ENCODE measurements at places on chromosomes 2 and 18.

GRCh38 chr2:10909050-10909995, 2.4 kb upstream of the KCNF1 start:
- DNase-seq: no peak

GRCh38 chr2:136126021-136126420, 8.1 kb upstream of the CXCR4 start:
- no peak for DNase-seq

DNA sequence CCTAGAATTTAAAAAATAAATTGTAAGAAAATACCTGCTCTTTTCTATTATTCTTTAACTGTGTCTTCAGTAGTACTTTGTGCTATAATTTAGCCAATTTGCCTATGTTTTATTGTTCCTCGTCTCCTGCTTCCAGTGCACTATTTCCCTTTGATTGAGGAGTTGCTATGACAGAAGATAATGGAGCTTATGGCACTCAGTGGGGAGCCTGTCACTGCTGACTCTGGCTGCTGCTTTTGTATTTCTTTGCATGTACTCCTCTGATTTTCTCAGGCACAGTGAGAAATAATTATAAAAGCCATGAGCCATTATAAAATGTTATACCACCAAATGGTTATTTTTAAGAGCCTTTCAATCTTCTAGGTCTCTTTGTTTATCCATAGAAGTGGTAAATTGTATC, 1310.8 kb upstream of the SLC39A10 start:
- DNase-seq: no peak

- no peak for DNase-seq
Observed at GRCh38 chr18:76428396-76429261, 66.4 kb downstream of the ZNF516 start.

- no peak for DNase-seq
Observed at GRCh38 chr2:222311978-222312738, 13.4 kb upstream of the PAX3 start.

DNA sequence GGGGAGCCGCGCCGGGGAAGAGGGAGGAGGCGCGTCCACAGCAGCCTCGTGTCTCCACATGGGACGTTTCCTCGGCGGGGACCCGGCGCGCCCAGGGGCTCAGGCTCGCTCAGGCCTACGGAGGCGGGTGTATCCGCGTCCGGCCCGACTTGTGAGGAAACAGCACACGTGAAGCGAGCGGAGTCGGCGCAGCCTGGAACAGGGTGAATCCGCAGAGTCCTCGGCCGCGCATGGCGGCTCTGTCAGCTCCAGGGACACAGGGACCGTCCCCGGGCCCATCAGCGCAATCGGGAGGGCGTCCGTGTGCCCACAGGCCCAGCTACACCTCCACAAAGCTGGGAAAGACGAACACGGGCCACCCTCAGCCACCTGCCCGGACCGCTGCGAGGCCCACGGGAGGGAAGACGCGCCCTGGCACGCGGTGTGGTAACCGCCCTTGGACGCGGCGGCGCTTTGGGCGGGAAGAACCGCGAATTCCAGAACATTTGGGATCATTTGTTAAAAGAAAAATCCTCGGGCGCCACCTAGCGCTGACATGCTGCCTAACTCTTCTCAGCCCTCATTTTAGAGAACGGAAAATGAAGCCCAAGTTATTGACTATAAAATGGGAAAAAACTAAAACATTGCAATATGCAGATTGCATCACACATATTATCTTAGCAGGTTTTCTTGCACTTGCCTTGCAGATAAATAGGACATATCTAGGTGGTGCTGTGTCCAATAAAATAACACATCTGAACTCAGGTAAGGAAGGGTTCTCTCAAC, 40.4 kb downstream of the TMEM18 start:
- no peak for DNase-seq

DNA sequence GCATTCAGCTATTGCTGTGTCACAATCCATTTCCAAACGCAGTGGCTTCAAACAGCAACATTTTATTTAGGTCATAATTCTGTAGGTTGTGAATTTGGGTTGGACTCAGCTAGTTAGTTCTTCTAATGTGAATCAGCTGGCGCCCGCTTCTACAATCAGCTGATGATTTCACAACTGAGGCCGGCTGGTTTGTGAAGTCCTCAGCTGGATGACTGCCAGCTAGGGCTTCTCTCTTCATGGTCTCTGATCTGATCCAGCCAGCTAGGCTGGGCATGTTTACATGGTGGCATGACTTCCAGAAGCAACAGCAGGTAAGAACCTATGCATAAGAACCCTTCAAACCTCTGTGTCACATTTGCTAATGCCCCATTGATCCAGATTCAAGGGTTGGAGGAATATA, 172.0 kb downstream of the SLC4A10 start:
- no peak for DNase-seq

GRCh38 chr2:62016957-62017356, 111.5 kb downstream of the COMMD1 start:
- DNase-seq: no peak

DNA sequence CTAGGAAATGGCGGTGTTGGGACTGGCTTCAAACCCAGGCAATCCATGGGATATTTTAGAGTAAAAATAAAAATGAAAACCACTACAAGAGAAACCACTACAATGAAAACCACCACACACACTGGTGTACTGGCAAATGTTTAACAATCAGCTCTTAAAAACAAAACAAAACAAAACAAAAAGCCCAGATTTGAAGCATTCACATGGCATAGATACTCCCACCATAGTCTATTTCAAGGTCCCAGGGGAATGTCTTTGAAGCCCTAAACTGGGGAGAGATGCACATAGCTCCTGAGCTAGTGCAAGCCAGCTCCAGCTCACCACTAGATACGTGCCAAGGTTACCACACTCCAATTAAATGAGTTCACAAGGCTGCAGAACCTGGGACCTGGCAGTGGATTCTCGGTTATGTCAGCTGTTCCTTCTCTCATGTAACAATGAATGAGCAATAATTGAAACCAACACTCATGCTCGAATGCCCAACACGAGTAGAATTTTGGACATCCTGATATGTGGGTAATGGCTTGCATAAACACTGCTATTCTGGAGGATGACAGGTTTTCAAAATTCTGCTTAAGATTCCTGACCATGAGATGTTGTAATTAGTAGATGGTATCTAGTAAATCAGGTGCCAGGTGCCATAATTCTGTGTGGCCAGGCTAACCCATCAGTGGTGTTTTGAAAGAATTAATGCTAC, 102.2 kb downstream of the OSBPL6 start:
- no peak for DNase-seq

GRCh38 chr2:58131191-58132011, 84.8 kb downstream of the VRK2 start:
- DNase-seq: no peak

DNA sequence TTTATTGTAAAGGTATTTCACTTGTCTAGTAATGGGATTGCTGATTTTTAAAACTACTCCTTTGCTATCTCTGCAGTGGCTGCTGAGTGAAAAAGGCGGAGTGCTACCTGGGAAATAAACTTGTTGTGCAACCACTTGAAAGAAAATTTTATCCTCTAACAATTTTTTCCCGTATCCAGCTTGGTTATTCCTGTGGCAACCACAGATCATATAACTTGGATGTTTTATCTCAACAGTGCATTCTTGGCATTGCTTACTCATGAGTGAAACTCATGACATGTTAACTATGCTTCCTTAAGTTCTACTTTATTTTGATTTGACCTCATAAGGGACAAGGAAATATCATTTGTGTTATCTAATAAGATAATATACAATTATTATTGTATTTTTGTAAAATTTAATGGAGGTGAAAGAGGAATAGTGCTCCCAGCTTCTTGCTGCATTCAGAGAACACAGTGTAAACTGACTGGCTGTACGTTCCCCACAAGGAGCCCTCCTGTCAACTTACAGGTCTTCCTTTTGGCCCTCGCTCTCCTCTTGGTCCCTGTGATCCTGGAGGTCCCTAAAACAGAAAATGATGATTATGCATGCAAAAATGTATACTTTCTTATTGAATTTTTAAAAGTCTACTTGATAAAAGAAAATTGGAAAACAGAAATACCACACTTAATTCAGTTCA, 82.7 kb downstream of the COL5A2 start:
- DNase-seq: no peak

- DNase-seq: no peak
Observed at GRCh38 chr2:134690629-134691215, 28.1 kb downstream of the TMEM163 start.

DNA sequence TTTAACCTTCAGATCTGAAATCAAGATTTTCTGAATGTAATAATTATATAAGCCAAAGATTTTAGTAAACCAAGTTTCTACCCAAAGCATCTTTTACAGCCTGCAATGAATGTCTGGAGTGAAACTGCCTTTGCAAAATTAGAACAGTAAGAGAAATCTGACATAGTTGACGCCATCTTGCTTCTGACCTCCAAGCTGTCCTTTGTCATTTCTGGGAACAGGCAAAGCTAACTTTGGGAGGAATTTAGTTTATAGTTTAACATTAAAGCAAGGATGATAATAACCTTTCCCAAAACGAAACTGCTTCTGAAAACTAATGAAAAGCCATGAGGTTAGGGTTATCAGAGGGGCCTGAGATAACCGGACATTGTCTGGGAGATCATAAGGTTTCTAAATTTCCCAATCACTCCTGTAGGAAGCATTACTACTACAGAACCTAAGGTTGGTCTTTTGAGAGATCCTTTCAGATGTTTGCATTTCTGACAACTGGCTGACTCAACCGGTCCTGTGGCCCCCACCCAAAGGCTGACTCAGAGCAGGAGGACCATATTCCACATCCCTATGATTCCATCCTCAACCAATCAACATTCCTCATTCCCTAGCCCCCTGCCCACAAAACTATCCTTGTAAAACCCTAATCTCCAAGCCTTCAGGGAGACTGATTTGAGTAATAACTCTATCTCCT, 124.5 kb downstream of the TMEM131 start:
- no peak for DNase-seq

GRCh38 chr18:32848826-32849225, 76.0 kb upstream of the KLHL14 start:
- DNase-seq: no peak

- DNase-seq: no peak
Observed at GRCh38 chr2:101821828-101822458, 124.4 kb downstream of the MAP4K4 start.

DNA sequence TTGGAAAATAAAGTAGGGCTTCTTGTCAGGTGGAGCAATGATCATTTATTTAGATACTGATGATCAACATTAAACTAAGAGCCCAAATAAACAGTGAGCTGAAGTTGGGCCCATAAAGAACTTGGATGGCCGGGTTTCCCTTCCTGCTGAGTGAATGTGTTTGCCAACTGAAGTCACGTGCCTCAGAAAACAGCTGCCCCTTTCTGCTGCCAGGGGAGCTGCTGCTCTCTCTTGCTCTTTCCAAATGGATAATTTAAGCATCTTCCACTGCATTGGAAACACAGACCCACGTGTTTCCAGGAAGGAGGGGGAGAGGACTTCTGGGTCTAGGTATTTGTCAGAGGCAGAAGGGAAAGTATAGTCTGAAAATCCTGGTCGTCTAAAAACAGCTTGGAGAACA, 22.9 kb upstream of the NCKAP5 start:
- DNase-seq: no peak

DNA sequence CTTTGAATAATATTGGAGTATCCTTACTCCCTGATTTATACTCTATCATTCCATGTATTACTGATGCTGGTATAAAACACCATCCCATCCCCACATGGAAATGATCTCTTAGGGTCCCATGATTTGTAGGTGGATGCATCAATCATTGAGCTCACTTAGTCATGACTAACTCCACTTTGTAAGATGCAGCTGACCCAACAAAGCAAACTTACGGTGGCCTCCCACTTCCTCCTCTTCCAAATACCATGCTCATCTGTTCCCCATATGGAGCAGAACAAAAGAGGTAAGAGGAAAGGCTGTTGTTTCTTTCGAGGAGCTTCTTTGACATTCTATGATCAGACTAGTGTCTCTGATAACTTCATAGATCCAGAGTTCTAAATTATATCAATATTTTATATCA, 640.2 kb upstream of the SLC39A10 start:
- DNase-seq: no peak

DNA sequence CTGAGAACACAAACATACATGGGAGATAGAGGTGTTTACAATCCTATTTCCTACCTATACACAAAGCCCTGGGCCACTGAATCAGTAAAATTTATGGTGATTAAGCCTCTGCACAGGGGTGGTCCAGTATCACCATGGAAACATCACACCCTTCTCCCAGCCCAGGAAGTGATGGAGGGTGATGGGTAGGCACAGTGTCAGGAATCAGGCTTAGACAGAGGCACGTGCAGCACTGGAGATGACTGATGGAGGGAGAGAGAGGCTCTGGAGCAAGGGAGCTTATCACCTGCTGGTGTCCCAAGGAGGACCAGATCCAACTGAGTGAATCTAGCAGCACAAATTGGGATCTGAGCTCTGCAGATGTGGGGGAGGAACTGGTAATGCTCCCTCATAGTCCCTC, 117.2 kb downstream of the RPIA start:
- DNase-seq: no peak

GRCh38 chr2:130160131-130160530, 15.2 kb upstream of the CCDC74B start:
- no peak for DNase-seq

- no peak for DNase-seq
Observed at GRCh38 chr18:8422391-8422790, 186.8 kb upstream of the RAB12 start.

DNA sequence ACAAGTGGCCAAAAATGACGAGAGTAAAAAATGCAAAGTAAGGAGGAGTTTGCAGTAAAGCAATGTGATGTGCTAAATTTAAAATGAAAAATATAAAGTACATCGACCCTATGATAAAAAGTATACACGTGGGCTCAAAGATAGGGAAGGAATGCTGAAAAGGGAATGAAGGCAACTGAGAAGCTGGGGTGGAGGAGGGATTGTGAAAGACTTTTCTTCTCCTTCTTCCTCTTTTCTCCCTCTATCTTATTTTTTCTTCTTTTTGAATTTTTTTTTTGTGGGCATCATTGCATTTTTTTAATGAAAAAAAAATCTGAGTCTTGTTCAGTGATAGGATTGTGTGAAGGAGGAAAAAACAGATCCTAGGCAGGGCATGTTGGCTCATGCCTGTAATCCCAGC, 57.6 kb upstream of the STK17B start:
- no peak for DNase-seq

GRCh38 chr2:99725820-99726219, 236.0 kb upstream of the REV1 start:
- no peak for DNase-seq

DNA sequence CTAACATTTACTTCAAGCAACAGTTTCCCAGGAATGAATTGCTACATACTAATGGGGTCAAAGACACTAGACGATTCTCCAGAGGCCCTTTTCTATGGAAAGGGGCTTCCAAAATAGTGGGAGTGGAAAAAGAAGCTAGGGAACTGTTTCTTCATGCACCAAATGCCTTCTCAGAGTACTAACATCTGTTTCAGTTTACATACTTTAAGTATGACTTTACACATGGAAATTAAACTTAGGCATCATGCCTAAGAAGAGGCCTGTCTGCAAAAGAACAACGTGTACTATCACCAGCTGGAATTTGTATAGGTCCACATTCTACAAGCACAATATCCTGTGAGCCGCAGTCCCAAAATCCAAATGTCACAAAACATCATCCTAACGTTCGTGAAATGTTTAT, 29.4 kb upstream of the WDR75 start:
- no peak for DNase-seq

DNA sequence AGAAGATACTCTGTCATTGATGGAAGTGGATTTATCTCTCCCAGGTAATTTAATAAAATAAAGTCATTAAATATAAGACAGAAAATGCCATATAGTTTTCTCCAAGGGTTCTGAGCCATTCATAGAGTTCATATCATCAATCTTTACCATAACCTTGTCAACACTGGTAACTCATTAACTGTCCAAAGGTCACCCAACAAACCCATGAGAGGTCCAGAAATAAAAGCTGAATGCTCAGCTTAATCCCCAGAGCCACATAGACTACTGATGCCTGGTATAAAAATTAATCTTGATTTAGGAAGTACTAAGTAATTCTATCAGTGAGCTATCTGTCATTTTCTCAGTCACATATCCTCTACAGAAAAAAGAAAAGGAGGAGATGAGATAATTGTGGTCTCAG, 903.0 kb upstream of the DDX18 start:
- no peak for DNase-seq

All from NK-92 treated with Interleukin-12 subunit alpha and Interleukin-12 subunit beta, amount 100 ng/mL, for 24 hours (cell line).